ENCODE measurements at places on chromosomes 1 and 21.
A peak's percentile ranks its signal among the peaks of the same experiment; 100 is the strongest.

DNA sequence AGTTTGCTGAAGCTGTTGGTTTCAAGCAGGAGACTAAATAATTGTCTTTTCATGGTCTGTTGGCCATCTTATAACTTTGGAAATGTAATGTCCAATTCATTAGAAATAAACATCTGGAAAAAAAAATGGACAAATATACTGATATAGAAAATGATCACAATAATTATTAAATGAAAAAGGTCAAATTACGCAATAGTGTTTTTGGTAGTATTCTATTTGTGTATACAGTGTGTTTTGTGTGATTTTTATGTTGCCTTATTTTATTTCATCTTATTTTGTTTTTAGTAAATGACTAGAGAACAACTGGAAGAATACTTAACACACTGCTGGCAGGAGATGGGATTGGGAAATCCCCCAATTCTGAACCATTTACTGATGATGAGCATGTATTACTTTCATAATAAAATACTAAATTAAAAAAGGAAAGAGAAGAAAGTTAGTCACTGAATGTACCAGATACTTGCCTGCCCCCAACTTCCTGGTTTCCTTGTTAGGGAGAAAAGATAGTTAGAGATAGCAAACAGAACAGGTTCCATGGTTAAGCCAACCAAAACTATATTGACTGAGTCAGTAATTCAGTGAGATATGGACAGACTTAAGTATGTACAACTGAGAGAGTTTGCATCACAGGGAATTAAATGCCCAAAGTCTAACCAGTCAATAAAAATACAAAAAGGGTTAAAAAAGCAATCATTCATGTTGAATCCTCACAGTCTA, 24.0 kb upstream of the SAMD13 start:
- no peak for DNase-seq

GRCh38 chr21:44093761-44094160, 13.4 kb upstream of the PWP2 start:
- no peak for DNase-seq

GRCh38 chr21:36145259-36145658, 10.4 kb downstream of the CBR3 start:
- DNase-seq = no peak

GRCh38 chr1:204337583-204337982, 22.1 kb downstream of the PLEKHA6 start:
- no peak for DNase-seq

- peak; percentile 61 for DNase-seq
These were observed 8.5 kb downstream of the ERRFI1 start for GRCh38 chr1:8017495-8018197.

GRCh38 chr1:84771895-84772294, 81.6 kb upstream of the SSX2IP start:
- DNase-seq = no peak

- DNase-seq = no peak
These were observed 727.7 kb upstream of the NCAM2 start for GRCh38 chr21:20270365-20271055.

- DNase-seq = no peak
These were observed 164.6 kb downstream of the PLPP3 start for GRCh38 chr1:56414728-56415224.

DNA sequence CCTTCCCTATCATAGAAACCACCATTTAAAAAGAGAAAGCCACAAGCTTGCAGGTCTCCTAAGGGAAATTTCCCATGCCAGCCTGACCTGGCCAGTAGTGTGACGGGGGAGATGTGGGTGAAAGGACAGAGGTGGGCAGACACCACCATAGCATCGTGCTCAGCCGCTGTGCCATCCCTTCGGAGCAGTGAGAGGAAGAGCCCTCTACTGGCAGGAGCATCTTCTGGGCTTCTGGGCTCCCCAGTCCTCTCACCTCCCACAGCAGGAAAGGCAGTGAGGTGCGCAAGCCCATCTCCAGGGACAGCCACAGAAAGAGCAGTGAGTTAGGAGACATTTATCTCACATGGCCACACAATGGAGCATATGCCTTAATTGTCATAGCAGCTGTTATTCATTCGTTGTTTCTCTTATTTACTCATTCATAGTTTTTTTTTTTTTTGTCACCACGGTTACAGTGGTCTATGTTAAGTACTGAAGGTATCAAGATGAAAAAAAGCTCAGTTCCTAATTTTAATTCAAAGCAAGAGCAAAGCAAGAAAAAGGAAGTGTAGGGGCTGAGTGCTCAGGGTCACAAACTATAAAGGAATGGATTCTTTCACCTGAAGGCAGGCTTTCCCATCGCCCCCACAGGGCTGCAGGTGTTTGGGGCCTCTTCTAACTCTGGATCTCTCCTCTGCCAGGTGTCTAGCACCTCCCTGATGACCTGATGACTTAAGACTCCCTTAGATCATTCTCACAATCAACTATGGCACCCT, 48.8 kb upstream of the CAMK1G start:
- DNase-seq = no peak

- DNase-seq = no peak
These were observed 179.4 kb downstream of the FMN2 start for GRCh38 chr1:240271081-240271480.

GRCh38 chr1:26119892-26120608, 8.4 kb downstream of the PDIK1L start:
- no peak for DNase-seq

DNA sequence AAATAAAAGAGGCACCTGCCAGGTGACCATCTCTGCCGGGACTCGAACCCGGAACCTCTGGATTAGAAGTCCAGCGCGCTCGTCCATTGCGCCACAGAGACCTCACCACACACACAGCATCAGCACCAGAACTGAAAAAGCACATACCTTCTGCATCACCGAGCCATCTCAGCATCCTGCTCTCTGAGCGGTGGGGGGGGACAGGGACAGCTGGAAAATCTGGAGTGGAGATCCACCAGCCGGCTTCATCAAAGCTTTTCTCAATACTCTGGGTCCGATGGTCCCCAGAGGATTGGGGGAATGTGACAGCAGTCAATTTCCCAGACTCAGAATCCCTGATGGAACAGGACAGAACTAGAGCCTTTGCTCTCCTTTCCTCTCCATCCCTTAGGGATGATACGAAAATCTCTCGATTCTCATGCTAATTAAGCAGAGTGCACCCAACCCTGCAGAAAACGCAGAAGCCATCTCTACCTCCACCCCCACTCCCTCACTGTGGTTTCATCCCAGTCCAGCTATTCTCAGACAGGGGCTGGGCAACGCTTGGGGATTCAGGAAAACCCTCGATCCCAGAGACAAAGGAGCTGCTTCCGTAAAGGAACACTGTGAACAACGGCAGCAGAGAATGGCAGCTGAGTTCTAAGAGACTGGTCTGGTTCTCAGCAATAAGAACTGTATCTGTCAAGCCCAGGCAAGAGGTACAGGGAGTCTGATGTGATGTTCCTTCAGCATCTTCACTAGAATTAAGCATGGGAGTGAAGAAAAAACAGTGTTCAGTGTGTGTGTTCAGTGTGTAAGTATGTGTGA, 29.6 kb upstream of the CADM3 start:
- peak; percentile 62 for DNase-seq

DNA sequence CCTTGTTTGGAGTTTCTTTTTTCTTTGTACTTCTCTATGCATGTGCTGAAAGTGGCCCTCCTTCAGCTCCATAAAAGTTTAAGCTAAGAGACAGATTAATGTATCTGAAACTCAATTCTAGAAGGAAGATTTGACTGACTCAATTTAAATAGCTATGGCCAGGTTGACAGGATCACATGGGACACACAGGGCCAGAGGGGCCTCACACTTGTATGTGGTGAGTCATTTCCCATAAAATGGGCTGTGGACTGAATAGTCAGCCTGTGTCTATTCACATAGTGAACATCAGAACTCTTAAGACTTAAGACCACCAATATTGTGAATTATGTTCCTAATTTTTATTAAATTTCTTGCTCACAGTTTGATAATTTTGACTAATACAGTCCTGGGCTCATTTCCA, 45.7 kb upstream of the DEPDC1 start:
- DNase-seq = peak; percentile 9

DNA sequence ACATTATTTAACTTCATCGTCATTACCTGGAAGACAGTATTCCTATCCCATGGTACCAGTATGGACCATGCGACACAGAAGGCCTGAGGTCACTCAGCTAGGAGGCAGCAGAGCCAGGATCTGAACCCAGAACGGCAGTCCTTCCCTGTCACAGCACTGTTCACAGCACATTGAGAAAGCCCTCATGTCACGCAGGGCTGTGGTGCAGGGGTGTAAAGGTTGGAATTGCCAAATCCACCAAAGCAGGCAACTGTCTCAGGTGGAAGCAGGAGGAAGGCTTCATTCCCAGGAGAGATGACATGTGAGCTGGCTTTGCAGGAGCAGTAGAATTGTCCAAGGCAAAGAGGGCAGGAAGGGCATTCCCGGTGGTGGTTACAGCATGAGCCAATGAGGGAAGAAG, 9.9 kb upstream of the TTC22 start:
- no peak for DNase-seq

DNA sequence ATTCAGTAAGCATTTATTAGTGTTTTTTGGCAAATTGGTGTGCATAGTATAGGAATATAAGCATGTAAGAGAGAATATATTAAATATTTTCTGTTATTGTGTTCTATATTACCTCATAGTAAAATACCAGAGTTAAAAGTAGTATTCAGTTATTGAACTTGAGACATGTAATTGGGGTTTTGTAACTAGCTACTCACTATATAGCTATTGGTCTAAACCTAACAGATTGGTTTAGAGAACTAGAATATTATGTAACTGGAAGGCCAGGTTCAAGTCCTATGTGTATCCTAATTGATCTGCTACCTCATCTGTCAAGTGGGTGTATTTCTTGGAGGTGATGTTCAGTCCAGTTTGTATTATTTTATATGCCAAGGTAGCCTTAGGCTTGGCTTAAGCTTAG, 26.3 kb downstream of the CLIC4 start:
- no peak for DNase-seq

GRCh38 chr1:209692745-209693504, 11.7 kb upstream of the HSD11B1 start:
- peak; percentile 91 for DNase-seq

DNA sequence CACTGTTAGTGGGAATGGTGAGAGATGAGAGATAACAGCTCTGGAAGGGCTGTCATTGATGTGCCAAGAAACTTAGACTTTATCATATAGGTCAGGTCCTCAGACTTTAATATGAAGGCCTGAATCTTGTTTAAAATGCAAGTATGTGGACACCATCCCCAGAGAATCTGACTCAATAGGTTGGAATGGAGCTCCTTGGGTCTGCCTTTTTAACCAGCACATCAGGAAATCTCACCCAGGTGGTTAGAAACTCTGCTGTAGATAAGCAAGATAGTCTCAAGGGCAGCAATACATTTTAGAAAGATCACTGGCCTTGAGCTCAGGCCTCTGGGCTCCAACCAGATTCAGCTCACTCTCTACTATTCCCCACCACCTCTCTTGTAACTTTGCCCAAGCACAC, 180.4 kb downstream of the SLC44A5 start:
- DNase-seq = peak; percentile 1

GRCh38 chr1:58811303-58811702, 27.5 kb upstream of the JUN start:
- DNase-seq = no peak

DNA sequence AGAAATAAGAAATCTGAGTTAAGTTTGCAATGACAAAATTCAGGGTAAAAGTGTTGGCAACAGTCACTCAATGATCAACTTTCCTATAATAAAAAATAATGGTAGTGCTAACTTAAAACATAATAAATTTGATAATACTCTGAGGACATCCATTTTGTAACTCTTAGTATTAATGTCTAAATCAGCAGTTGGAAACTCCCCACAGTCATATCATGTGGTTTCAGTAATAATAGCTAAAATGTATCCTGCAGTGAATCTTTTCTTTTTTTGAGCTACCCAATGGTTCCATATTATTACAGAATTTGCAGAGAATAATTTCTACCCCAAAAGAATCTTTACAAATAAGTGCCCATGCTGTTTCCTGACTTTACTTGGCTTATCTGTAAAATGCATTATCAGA, 286.7 kb downstream of the PTPRC start:
- no peak for DNase-seq

DNA sequence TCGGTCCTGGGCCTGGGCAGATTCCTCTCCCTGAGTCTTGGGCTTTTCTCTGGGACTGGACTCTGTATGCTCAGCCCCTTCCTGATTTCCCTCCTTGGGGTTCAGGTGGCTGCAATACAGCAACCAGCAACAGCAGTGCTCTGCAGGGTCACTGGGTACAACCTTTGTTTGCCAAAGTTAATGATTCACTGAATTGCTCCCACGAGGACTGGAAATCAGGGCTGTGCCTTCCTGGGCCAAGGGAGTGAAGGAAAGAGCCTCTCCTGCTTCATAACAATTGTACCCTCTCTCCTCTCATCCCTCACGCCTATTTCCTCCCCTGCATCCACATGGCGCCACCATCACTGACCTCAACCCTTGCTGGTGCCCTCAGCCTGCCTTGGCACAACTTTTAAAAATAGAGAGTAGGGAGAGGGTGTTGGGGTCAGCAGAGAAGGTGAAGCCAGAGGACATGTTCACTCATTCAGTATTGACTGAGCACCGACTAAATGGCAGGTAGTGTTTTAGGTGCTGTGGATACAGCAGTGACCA, 52.8 kb upstream of the GOLT1A start:
- no peak for DNase-seq

- DNase-seq = no peak
These were observed 29.9 kb upstream of the IGSF21 start for GRCh38 chr1:18077657-18078215.

- no peak for DNase-seq
These were observed 76.0 kb downstream of the MAN1C1 start for GRCh38 chr1:25692560-25692959.

GRCh38 chr1:22380024-22380785, 71.4 kb upstream of the ZBTB40 start:
- no peak for DNase-seq

DNA sequence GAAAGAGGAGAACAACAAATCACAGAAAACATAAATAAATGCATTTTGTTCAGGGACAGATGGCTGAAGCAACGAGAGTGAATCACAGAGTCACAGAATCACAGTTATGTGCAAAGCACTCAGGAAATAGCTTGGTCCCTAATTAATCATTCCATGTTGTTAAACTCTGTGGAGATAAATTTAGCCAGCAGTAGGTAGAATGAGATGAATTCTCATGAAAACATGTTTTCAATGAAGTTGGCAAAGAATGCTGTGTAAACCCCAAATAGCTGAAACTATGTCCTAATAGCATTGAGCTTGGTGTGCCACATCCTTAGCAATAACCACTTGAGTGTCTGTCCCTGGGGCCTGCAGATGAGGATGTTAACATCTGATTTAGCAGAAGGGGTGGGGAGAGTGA, 20.4 kb downstream of the LEPR start:
- DNase-seq = peak; percentile 13

DNA sequence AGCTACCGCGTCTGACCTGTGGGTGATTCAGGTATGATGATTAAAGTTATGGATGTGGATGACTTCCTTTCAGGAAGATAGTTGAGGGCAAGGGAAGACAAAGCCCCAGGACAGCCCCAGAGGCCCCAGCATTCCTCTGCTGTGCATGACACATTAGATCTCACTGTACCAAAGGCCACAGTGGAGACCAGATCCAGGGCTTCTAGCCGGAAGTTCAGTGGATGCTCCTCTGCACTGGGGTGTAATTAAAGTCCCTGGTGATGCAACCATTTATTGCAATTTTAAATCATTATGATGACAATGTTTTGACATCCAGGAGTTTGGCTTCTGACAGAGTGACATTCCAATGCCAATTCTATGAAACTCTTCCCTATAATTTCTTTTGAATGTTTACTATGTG, 5.0 kb downstream of the C4BPA start:
- DNase-seq = no peak

GRCh38 chr21:30408782-30409494, 13.1 kb downstream of the KRTAP13-1 start:
- DNase-seq = peak; percentile 84

Data from choroid plexus epithelial cell (primary cell).